ENCODE measurements at places on chromosomes 4 and X.

- DNase-seq = no peak
Measured at GRCh38 chr4:71025654-71026053, 32.2 kb downstream of the DCK start.

DNA sequence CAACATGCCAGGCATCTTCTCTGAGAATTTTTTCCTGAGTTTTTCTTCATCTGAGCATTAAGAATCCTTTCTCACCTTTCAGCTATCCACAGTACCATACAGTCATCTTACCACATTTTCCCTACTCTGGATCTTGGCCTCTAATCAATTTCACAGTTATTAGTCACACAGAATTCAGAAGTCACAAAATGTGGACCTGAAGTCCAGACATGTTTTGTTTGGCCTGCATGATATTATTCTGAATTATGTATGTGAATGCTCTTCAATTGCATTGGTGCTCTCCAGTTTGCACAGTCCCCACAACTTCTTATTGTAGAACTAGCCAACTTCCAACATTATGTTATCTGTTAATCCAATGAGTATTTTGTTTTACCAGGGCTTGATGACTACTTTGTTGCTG lies 102.3 kb upstream of the GRIA3 start:
- peak; percentile 60 for DNase-seq

- DNase-seq = peak; percentile 47
Measured at GRCh38 chrX:40496728-40497127, 84.0 kb upstream of the ATP6AP2 start.

DNA sequence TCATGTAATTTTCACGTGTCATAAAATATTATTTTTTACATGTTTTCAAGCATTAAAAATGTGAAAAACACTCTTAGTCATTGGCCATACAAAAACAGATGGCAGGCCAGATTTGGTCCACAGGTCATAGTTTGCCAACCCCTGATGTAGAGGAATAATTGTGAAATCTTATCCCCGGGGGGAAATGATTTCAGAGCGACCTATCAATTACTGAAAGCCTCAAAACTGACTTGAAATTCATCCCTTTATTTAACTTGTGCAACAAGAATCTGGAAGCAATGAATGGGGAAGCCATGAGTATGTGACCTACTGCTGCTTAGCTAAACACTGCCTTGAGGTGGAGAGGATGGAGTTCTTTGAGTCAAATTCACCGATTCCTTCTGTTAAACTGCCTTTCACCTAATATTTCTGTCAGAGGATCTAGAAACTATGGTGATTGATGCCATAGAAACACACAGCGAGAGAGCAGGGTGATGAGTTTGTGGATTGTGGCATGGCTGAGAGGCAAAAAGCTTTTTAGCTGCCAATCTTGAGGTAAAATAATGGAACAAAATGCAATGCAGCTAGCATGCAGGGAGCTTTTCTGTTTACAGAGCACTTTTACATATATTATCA lies 30.3 kb upstream of the BRS3 start:
- DNase-seq = no peak

DNA sequence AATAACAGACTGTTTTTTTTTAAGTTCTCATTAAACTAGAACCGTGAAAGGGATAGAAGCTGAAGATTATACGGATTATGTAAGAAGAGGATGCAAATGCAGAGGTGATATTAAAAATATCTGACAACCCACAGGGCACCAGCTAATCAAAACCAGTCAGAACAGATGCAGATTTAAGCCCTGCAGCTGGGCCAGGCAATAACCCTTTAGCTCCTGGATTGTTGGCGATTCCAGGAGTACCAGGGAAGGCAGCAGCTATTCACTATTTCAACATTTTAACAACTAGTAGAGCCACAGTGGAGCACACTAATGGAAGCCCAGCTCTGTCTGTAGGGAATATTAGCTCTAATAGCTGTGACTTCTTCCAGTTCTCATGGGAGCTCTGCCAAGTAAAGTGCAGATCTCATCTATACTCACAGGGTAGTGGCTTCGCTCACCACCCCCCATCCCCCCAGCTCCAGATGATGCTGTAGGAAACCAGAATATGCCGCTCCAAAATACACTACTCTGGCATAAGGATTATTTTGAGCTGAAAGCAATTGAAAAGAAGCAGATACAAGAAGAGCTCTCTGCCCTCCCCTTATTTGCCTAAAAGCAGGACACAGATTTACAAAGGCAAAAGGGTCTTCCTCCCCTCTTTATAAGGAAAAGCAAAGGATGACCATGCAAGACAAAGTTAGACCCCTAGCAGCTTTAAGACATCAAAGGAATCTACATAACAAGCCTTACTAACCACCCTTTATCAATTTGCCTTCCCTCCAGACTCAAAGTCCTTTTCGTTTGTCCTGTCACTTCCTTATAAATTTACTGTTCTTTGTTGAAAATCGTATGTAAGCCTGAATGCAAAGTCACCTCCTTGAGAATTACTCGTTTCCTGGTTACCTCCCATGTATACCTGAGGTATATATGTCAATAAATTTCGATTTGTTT lies 13.7 kb downstream of the SCD5 start:
- peak; percentile 80 for DNase-seq

DNA sequence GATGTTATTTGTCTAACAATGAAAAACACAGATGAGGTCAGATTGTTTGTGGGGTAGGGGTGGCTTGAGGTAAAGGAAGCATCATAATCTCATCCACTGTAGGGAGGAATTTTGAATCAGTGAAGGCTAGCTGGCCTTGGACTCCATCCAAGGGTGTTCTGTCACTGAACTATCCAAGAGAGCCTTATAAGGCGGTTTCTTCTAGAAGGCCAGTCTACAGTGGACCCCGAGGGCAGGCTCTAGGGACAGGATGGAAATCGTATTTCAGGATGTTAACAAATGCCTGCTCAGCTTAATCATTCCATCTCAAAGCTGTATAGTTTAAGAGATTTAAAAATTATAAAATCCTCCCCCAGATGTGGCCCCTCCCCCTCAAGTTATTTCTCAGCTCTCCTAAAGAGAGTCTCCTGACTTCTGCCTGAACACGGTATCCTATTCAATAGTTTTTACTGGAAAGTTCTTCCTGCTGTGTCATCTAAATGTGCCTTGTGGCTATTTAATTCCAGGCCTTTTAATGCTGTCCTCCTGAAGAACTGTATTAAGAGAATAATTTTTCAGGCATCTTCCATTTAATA lies 8.0 kb downstream of the IGFBP7 start:
- peak; percentile 95 for DNase-seq

- DNase-seq = no peak
Measured at GRCh38 chr4:110850461-110851442, 227.9 kb upstream of the PITX2 start.

- DNase-seq = peak; percentile 36
Measured at GRCh38 chrX:9494771-9495170, 29.9 kb downstream of the TBL1X start.

GRCh38 chrX:123745511-123745910 lies 12.7 kb upstream of the THOC2 start:
- no peak for DNase-seq

DNA sequence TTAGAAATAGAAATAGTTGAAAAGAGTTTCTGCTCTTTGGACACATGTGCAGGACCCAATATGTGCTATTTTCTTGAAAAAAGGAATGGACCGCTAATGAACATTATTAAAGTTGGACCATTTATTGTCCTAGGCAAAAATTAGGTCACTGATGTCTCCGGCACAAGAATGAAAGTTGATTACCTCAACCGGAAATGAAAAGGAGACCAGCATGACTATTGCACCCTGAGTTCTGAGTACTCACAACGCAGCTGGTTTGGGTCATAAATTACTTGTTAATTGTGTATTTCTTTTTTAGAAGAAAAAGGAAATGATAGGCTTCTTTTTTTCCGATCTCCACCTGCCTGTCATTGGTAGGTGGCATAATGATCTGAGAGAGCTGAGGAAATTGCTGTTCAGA lies 232.7 kb downstream of the ARHGAP24 start:
- DNase-seq = no peak

- DNase-seq = no peak
Measured at GRCh38 chrX:117327373-117327772, 789.2 kb downstream of the KLHL13 start.

DNA sequence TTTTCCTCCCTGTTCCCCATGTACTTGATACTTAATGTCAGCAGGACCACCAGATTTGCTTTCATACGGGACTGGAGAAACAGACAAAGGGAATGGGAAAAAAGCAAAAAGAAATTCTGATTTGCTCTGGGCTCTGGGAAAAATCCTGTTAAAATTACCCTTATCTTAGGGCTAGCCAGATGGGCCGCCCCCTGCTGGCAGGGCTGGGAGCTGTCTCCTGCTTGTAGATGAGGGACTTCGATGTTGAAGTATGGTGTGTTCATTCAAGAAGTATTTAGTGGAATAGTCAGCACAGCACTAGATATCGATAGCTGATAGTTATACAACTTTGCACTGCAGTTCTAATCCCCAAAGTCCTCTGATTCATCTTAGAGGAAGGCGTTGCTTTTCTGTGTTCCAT lies 45.8 kb downstream of the BCORL1 start:
- peak; percentile 29 for DNase-seq

- peak; percentile 23 for DNase-seq
Measured at GRCh38 chrX:141732031-141732430, 33.5 kb upstream of the SPANXD start.

GRCh38 chr4:26613237-26613636 lies 29.4 kb downstream of the TBC1D19 start:
- no peak for DNase-seq

- DNase-seq = peak; percentile 49
Measured at GRCh38 chrX:17359500-17359899, 15.5 kb upstream of the NHS start.

- peak; percentile 32 for DNase-seq
Measured at GRCh38 chrX:133053861-133054598, 42.9 kb downstream of the USP26 start.

- DNase-seq = peak; percentile 27
Measured at GRCh38 chr4:2472187-2472586, 3.3 kb downstream of the RNF4 start.

GRCh38 chr4:6907658-6908191 lies 1.9 kb upstream of the TBC1D14 start:
- DNase-seq = no peak

- DNase-seq = no peak
Measured at GRCh38 chr4:8846046-8846720, 25.5 kb downstream of the HMX1 start.

DNA sequence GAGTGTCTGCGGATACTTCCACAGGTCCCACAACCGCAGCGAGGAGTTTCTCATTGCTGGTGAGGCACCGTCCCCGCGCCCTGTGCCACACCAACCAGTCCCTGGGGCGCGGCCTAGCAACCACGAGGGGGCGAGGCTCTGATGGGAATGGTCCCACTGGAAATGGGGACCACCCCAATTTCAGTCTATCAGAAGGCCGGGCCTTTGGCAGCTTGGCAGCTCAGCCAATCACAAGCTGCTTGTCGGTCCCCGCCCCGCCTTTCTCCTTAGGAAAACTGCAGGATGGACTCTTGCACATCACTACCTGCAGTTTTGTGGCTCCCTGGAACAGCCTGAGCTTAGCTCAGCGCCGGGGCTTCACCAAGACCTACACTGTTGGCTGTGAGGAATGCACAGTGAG lies 3.0 kb downstream of the TIMP1 start:
- no peak for DNase-seq

- peak; percentile 14 for DNase-seq
Measured at GRCh38 chr4:7721984-7722551, 217.6 kb downstream of the AFAP1 start.

DNA sequence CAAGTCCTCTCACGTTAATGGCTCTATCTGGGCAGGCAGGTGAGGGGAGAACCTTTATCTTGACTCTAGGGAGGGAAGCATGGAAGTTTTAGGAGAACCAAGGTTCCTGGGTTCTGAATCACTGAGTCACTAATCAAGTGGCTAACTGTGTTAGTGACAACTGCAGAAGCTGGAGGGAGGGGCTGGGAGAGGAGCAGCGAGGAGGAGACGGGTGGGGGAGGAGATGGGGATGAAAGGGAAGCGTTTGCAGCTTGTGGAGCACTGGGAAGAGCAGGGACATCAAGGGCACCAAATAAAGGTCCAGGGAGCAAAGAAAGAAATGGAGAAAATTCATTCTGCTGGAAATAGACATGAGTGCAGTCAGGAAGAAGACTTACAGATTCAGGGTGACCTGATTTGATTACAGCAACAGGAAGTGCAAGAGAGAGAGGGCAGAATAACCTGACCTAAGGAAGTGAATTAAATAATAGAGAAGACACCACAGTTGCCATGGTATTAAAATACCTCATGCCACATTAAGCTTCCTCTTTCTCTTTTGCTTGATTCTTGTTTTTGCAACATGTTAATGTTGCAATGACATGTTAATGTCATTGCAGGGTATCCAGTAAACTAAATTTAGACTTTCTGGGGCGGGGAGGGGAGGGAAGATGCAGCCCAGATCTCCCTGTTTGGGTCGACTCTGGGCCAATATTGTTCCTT lies 4.5 kb upstream of the SETD7 start:
- no peak for DNase-seq
